ENCODE measurements at places on chromosomes 1 and 21.

- DNase-seq: no peak
Measured at GRCh38 chr1:214990619-214991018, 91.9 kb upstream of the KCNK2 start.

DNA sequence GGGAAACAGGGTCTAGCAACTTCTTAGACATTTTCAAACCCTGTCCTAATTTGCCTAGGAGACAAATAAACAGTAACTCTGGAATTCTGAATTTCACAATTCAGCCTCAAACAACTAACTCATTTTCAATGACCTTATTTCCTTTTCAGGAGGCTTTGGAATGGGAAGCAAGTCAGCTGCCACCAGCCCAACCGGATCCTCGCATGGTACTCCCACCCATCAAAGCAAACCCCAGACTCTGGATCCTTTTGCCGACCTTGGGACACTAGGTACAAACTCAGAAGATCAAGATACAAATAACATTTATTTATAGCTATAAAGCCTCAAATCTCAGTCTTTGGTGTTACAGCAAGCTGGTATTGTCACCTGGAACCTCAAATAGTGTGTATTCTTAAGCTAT is 18.9 kb upstream of the LEPR start:
- DNase-seq: no peak

DNA sequence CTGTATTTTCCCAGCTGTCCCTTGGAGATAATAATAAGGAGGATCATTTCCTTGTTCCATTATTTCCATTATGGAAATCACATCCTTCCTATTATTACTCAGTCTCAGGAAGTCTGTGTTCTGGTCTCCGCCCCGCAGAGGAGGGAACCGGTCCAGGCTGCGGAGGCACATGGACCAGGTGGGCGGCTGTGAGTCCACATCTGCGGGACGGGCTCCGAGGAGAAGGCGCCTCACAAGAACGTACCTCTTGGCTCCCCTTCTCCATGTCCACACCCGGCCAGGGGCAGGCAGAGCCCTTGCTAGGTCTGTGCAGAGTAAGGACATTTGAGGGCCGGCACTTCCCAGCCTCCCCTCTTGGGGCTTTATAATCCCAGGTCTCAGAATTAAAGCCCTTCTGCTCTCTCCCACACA is 14.6 kb downstream of the RAB7B start:
- no peak for DNase-seq

- DNase-seq: no peak
Measured at GRCh38 chr1:53288002-53288789, 39.7 kb downstream of the LRP8 start.

GRCh38 chr1:99728494-99729235 is 37.8 kb downstream of the FRRS1 start:
- peak; percentile 16 for DNase-seq

DNA sequence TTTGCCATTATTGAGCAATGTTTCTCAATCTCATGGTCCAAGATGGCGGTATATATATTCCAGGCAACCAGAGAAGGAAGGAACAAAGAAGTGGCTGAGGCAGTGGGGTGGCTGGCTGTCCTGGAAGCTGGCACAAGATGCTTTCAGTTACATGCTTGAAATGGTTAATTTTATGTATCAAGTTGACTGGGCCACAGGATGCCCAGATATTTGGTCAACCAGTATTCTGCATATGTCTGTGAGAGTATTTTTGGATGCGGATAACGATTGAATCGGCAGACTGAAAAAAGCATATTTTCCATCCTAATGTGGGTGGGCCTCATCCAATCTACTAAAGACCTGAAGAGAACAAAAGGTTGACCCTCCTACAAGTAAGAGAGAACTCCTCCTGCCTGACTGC is 55.2 kb downstream of the MAP3K7CL start:
- no peak for DNase-seq

DNA sequence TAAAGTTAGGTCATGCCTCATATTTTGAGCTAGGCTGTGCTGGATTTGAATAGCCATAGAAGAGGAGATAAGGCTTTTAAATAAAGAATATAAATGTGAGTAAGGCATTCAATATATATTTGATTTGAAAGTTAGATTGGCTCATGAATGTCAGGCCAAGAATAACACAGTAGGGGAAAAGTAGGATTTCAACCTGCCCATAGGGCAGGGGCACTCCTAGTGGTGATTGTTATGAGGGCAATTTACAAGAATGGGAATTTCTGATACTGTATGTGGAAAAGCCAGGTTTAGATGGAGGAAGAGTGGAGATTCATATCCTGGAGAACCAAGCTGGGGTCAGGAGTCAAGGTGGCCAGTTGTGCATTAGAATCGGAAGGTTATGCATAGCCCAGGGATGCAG is 74.9 kb downstream of the DNAH14 start:
- DNase-seq: no peak

DNA sequence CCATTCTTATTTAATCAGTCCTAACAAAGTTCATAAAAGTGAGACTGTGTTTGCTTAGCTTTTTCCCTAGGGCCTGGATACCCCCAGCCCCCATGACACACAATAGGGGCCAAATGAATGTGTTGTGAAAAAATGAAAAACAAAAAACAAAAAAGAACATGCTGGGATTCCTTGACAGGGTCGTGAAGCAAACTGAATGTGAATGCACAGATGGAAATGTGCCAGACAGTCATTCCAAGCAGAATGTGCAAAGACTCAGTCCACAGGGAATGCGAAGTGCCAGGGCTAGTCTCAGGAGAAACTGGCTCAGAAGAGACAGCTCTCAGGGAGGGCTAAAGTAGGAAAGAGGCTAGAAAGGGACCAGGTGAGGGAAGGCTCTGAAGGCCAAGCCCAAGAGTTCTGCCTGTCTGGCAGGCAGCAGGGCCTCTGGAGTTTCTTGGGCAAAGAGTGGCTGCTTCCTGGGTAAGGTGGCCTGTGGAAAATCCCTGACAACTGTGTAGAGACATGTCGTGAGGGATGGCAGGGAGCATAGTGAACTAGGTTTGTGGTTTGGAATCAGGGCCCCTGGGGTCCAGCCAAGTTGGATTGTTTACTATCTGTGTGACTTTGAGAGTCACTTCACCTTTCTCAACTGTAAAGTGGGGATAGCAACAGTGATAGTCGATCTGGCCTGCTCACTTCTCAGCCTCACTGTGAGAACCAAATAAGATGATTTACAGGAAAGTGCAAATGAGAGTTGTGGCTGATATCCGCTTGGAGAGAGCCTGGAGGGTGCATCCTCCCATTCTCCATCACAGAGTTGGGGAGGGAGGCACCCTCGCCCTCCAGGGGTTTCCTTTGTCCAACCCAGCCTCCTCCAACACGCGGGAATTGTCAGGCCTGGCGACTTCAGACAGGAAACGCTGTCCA is 1.2 kb upstream of the ADAM15 start:
- no peak for DNase-seq

DNA sequence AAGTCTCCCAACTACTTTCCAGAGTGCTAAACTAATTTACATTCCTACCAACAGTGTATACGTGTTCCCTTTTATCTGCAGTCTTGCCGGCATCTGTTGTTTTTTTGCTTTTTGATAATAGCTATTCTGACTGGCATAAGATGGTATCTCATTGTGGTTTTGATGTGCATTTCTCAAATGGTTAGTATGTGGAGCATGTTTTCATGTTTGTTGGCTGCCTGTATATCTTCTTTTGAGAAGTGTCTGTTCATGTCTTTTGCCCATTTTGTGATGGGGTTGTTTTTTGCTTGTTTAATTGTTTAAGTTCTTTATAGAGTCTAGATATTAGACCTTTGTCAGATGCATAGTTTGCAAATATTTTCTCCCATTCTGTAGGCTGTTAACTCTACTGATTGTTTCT is 46.6 kb downstream of the MAST2 start:
- no peak for DNase-seq

Data from suppressor macrophage (primary cell).